Stimulated activated CD4-positive, alpha-beta T cell treated with anti-CD3 and anti-CD28 coated beads, Interleukin-15, amount 100 ng/mL, for 1 hour (primary cell): ENCODE measurements at places on chromosomes 2 and 18.

DNA sequence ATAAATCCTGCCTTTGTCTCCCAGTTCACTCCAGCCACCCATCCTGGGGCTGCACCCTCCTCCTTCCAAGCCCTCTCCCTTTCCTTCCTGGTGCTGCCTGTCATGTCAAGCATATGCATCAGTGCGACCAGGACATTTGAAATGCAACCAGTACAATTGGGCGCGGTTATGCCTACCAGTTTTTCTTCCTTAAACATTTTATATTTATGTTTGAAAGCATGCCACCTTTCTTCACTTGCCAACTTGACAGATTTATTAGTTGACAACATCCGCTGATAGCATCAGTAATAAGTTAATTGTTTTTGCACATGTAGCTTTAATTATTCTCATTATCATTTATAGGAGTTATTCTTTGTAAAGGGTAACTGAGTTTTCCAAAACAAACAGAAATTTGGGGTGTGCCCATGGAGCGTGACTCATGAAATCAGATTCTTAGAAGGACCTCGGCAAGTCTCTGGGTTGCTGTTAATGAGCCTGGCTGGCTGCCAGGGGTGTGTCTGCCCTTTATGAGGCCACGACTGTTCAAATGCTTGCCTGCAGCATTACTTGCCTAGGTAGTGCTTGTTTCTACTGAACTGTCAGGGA, 32.8 kb upstream of the IL1B start:
- DNase-seq = no peak

GRCh38 chr2:24894750-24895149, 25.3 kb downstream of the ADCY3 start:
- DNase-seq = no peak

DNA sequence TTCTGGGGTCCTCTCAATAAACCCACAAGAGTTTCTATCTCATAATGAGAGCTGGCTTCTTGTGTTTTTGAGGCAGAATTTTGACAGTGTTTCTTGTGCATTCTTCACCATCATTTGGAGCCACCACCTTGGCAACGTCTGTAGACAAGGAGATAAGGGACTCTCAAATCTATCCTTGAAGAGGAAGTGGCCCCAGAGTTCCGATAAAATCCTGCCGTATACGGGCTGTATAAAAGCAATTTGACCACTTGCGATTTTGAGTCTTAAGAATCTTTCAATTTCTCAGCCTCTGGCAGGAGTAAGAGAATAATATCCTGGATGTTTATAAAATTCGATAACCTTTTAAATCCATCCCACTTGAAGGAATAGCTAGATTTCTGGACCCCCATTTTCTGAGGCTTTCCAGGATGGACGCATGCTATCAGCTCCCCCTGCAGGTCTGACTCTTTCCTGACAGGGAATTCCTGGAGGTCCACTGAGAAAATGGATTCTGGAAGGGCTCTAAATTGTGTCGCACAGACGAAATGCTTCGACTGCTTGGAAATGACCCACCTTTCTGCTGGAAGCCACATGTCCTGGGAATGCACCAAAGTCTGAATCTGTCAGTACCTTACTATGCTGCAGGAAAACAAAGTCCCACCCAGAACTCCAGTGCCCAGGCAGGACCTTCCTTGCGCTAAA, 54.1 kb downstream of the E2F6 start:
- no peak for DNase-seq

- no peak for DNase-seq
These were observed 347.1 kb downstream of the TXNL1 start for GRCh38 chr18:56291294-56291693.

DNA sequence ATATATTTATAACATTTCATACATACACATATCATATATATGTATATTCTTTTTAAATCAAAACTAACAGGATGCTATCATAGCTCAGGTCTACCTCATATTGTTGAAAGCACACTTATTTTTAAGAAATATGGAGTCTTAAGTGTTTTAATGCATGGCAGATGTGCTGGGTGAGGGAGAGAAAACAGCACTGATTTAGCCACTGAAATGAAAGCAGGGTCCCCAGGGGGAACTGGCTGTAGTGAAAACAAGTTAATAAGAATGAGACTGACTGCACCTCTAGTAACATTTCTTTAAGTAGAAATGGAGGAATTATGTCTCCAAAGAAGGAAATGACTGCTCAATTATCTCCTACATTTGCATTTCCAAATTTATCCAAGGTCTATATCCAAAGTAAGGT, 857.8 kb downstream of the DCDC2C start:
- DNase-seq = no peak

- DNase-seq = no peak
These were observed 86.4 kb upstream of the ID2 start for GRCh38 chr2:8595428-8595805.
